ENCODE measurements at places on chromosomes 6 and 20. TPM values are rescaled to one million over a fixed set of nuclear protein-coding genes. Genes with fewer than 3 reads are reported as not detected.

DNA sequence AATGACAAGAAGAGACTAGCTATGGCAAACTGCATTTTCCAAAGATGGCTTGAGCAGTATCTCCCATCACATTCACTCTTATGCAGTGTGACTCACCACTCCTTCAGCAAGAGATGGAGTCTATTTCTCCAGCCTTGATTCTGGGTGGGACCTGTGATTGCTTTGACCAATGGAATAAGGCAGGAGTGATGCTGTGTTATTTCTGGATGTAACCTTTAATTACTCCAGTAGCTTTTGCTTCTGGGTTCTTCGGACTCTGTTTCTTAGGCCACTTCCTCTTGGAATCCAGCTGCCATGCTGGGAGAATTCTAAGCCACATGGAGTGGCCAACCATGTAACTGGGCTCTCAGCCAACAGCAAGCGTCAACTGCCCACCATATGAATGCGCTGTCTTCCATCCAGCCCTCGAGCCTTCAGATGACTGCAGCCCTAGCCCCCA lies 50.7 kb downstream of the TGM2 start:
- H3K36me3 ChIP-seq = no peaks in the 10 kb centered on the region
- no peak overlapping the region for H3K4me3 ChIP-seq
- H3K4me1 ChIP-seq = peaks cover 12% of the 10 kb centered on the region
- H3K27me3 ChIP-seq = no peaks in the 10 kb centered on the region
- H3K27ac ChIP-seq = no peak overlapping the region

- H3K4me1 ChIP-seq = no peaks in the 10 kb centered on the region
- no peaks in the 10 kb centered on the region for H3K36me3 ChIP-seq
- no peak overlapping the region for H3K4me3 ChIP-seq
- no peak overlapping the region for H3K27ac ChIP-seq
- no peak for DNase-seq
Measured at GRCh38 chr20:20079102-20079784, 26.9 kb downstream of the CFAP61 start.

DNA sequence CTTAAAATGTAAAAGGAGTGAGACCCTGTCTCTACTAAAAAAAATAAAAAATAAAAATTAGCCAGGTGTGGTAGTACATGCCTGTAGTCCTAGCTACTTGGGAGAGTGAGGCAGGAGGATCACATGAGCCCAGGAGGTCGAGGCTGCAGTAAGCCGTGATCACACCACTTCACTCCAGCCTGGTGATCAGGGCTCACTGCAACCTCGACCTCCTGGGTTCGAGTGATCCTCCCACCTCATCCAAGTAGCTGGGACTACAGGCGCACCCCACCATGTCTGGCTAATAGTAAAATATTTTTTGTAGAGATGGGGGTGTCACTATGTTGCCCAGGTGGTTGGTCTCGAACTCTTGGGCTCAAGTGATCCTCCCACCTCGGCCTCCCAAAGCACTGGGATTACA lies 8.1 kb upstream of the FOXS1 start:
- no peak overlapping the region for H3K27ac ChIP-seq
- H3K4me1 ChIP-seq = no peaks in the 10 kb centered on the region
- H3K36me3 ChIP-seq = no peaks in the 10 kb centered on the region
- H3K27me3 ChIP-seq = no peaks in the 10 kb centered on the region
- no peak overlapping the region for H3K4me3 ChIP-seq
- no peak for DNase-seq

- no peaks in the 10 kb centered on the region for H3K4me1 ChIP-seq
- H3K4me3 ChIP-seq = no peak overlapping the region
- H3K27ac ChIP-seq = no peak overlapping the region
- no peak for DNase-seq
Measured at GRCh38 chr20:40294747-40295146, 394.3 kb downstream of the MAFB start.

GRCh38 chr20:51084593-51085377 lies 61.9 kb upstream of the KCNG1 start:
- no peak overlapping the region for H3K4me3 ChIP-seq
- no peaks in the 10 kb centered on the region for H3K27me3 ChIP-seq
- DNase-seq = no peak
- no peak overlapping the region for H3K27ac ChIP-seq
- H3K4me1 ChIP-seq = no peaks in the 10 kb centered on the region
- no peaks in the 10 kb centered on the region for H3K36me3 ChIP-seq

DNA sequence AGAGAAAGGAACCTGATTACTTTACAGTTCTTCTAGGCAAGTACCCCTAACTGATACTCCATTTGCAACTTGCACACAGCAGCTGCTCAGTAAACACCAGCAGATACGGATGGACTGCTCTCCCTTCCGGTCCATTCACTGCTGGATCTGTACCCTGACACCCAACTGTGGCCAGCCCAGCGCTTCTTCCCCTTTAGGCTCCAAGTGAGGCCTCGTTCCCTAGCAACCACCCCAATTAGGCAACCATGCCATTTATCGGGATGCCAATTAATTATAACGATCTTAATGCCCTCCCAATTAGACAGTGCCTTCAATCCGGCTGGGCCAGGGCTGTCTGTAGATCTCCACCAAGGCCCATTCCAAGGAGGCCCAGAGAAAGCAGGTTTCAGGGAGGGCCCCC lies 3.2 kb downstream of the SULF2 start:
- no peak overlapping the region for H3K27ac ChIP-seq
- H3K4me1 ChIP-seq = peaks cover 3% of the 10 kb centered on the region
- H3K27me3 ChIP-seq = no peaks in the 10 kb centered on the region
- no peak for DNase-seq

- no peak overlapping the region for H3K4me3 ChIP-seq
- no peaks in the 10 kb centered on the region for H3K27me3 ChIP-seq
Measured at GRCh38 chr20:48761023-48761785, 66.6 kb downstream of the PREX1 start.

GRCh38 chr6:62640749-62641148 lies 354.7 kb upstream of the KHDRBS2 start:
- no peak for DNase-seq
- no peak overlapping the region for H3K27ac ChIP-seq
- H3K4me3 ChIP-seq = no peak overlapping the region

- H3K4me3 ChIP-seq = peak overlapping the region; percentile 98
- H3K27ac ChIP-seq = no peak overlapping the region
- no peaks in the 10 kb centered on the region for H3K27me3 ChIP-seq
- DNase-seq = no peak
- H3K36me3 ChIP-seq = no peaks in the 10 kb centered on the region
Measured at GRCh38 chr20:50512323-50512722, 2.1 kb downstream of the PTPN1 start.

GRCh38 chr6:122494665-122495272 lies 23.2 kb upstream of the SERINC1 start:
- DNase-seq = peak; percentile 34
- H3K4me3 ChIP-seq = no peak overlapping the region
- H3K36me3 ChIP-seq = no peaks in the 10 kb centered on the region
- H3K4me1 ChIP-seq = no peaks in the 10 kb centered on the region

DNA sequence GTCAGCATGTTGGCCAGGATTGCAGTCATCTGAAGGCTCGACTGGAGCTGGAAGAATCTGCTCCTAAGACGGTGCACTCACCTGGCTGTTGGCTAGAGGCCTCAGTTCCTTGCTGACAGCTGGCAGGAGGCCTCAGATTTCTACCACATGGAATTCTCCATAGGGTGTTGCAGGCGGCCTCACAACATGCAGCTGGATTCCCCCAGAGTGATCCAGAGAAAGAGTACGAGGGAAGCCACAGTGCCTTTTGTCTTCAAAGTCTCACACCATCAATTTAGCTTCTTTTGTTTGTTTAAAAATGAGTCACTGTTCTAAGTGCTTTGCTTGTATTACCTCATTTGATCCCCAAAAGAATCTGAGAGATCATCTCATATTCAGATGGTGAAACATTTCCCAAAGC lies 65.5 kb upstream of the FYN start:
- H3K4me1 ChIP-seq = no peaks in the 10 kb centered on the region
- no peaks in the 10 kb centered on the region for H3K36me3 ChIP-seq
- no peaks in the 10 kb centered on the region for H3K27me3 ChIP-seq
- no peak overlapping the region for H3K27ac ChIP-seq
- no peak for DNase-seq

DNA sequence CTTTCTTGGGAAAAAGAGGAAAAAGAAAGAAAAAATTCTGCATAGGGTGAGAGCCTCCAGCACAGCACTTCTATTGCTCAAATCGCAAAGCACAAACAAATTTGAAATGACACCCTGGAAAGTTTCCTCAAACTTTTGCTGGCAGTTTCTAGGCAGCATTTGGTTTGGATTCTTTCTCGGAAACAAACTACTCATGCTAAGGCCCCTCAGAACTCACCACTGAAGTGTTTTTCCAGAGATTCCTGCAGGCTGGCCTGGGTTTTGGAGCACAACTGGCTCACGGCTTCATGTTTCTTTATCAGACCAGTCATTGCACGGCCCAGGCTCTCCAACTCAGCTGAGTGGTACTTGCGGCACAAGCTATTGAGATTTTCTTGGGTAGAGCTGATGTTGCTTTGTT lies 237.8 kb downstream of the SYNE1 start:
- no peak for DNase-seq
- no peak overlapping the region for H3K4me3 ChIP-seq
- H3K27me3 ChIP-seq = no peaks in the 10 kb centered on the region
- no peaks in the 10 kb centered on the region for H3K36me3 ChIP-seq
- no peak overlapping the region for H3K27ac ChIP-seq
- H3K4me1 ChIP-seq = no peaks in the 10 kb centered on the region

GRCh38 chr6:131060311-131060710 lies 2.7 kb downstream of the EPB41L2 start:
- no peaks in the 10 kb centered on the region for H3K27me3 ChIP-seq
- no peaks in the 10 kb centered on the region for H3K36me3 ChIP-seq
- H3K4me1 ChIP-seq = peaks cover 9% of the 10 kb centered on the region
- DNase-seq = no peak
- H3K27ac ChIP-seq = no peak overlapping the region

GRCh38 chr20:20518263-20518662 lies 150.4 kb downstream of the INSM1 start:
- H3K27me3 ChIP-seq = no peaks in the 10 kb centered on the region
- no peak overlapping the region for H3K4me3 ChIP-seq
- no peak for DNase-seq
- no peaks in the 10 kb centered on the region for H3K36me3 ChIP-seq
- H3K27ac ChIP-seq = no peak overlapping the region

GRCh38 chr6:127966616-127967015 lies 65.8 kb upstream of the THEMIS start:
- no peaks in the 10 kb centered on the region for H3K4me1 ChIP-seq
- no peaks in the 10 kb centered on the region for H3K27me3 ChIP-seq
- no peak overlapping the region for H3K4me3 ChIP-seq
- no peak overlapping the region for H3K27ac ChIP-seq

DNA sequence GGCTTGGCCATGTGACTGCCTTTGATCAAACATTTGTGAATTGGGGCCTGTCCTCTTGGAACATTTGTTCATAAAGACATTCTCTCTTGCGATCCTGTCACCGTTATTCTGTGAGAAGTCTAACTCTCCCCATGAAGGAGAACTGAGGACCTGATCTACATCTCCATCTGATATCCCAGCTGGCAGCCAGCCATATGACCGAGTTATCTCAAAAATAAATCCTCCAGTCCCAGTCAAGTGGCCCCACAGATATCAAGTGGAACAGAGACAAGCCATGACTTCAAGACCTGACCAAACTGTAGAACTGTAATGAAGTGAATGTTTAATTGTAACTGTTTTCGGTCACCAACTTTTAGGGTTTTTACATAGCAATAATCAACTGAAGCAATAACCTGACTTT lies 25.7 kb downstream of the SNX3 start:
- no peaks in the 10 kb centered on the region for H3K4me1 ChIP-seq
- H3K4me3 ChIP-seq = no peak overlapping the region
- no peaks in the 10 kb centered on the region for H3K36me3 ChIP-seq

GRCh38 chr20:62980970-62981369 lies 25.8 kb downstream of the BHLHE23 start:
- peaks cover 26% of the 10 kb centered on the region for H3K27me3 ChIP-seq
- H3K27ac ChIP-seq = no peak overlapping the region
- H3K4me3 ChIP-seq = no peak overlapping the region
- no peaks in the 10 kb centered on the region for H3K36me3 ChIP-seq
- H3K4me1 ChIP-seq = no peaks in the 10 kb centered on the region

DNA sequence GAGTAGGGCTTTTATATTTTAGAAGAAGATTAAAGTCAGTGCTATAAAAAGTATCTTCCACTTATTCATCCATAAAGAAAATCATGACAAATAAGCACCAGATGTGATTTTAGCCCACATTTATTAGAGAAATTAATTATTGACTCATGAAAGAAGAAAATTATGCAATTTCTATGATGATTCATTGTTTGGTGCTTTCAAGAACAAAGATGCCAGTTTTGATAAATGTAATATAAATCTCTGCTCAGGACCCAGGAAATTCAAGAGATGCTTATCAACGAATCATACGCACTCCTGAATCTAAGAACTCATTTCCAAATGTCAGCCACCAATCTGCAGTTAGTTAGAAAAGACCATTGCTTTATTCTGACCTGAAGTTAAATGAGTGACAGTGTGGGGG lies 211.4 kb downstream of the ARHGAP18 start:
- no peak overlapping the region for H3K27ac ChIP-seq
- no peaks in the 10 kb centered on the region for H3K27me3 ChIP-seq
- no peaks in the 10 kb centered on the region for H3K36me3 ChIP-seq
- no peak overlapping the region for H3K4me3 ChIP-seq

- H3K4me3 ChIP-seq = no peak overlapping the region
- no peaks in the 10 kb centered on the region for H3K27me3 ChIP-seq
- H3K27ac ChIP-seq = no peak overlapping the region
- DNase-seq = no peak
Measured at GRCh38 chr6:55826941-55827340, 48.4 kb downstream of the BMP5 start.

DNA sequence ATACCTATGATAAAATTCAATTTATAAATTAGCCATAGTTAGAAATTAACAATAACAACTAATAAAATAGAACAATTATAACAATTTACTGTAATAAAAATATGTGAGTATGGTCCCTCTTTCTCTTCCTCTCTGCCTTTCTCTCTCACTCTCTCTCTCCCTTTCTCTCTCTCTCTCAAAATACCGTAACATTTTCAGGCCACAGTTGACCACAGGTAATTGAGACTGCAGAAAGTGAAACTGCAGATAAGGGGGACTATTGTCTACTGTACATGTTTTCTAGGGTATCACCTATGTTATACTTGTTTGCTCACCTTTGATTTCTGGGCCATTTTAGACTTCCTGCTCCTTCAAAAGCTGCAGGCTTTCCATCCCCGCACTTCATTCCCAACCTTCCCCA lies 46.8 kb downstream of the LY86 start:
- no peak overlapping the region for H3K4me3 ChIP-seq
- H3K36me3 ChIP-seq = no peaks in the 10 kb centered on the region
- no peak for DNase-seq
- H3K4me1 ChIP-seq = no peaks in the 10 kb centered on the region
- H3K27ac ChIP-seq = no peak overlapping the region

The RCAN2 gene
- total RNA-seq = 7.0 TPM

The GABRR2 gene
- total RNA-seq = 0.48 TPM

The DPPA5 gene
- not detected for total RNA-seq

The GATA5 gene
- total RNA-seq = 0.10 TPM

The EGFL8 gene
- 13.7 TPM for total RNA-seq

The GJA10 gene
- total RNA-seq = not detected

The GCNT2 gene
- 9.9 TPM for total RNA-seq

The FAXC gene
- 4.9 TPM for total RNA-seq

The POPDC3 gene
- 0.24 TPM for total RNA-seq

The HUS1B gene
- 1.1 TPM for total RNA-seq

The TRIM15 gene
- total RNA-seq = 47.3 TPM

The AHI1 gene
- 25.5 TPM for total RNA-seq

The EDEM2 gene
- 36.0 TPM for total RNA-seq

The MTRF1L gene
- total RNA-seq = 23.9 TPM
